ENCODE measurements at places on chromosomes 2 and 18.

- DNase-seq = no peak
Measured at GRCh38 chr18:64982414-64983055, 768.3 kb upstream of the CDH7 start.

DNA sequence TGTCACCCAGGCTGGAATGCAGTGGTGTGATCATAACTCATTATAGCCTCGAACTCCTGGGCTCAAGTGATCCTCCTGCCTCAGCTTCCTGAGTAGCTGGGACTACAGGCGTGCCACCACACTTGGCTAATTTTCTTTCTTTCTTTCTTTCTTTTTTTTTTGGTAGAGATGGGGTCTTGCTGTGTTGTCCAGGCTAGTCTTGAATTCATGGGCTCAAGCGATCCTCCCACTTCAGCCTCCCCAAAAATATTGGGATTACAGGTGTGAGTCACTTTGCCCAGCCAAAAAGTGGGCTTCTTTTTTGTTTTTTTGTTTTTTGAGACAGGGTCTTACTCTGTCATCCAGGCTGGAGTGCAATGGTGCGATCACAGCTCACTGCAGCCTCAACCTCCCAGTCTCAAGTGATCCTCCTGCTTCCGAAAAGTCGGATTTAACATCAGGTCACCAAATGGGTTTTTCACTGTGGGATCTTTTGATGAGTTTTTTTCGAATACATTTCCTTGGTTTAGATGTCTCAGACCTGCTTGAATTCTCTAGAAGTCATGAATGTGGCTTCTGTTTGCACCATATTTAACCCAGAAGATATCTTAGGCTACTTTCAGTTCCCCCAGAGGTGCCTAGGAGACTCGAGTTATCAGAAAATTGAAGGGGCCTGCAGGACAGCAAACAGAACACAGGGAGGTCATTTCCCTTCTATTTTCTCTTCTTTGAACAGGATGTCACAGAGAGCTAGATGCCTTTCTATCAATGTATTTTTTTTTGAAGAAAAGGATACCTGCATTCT lies 8.9 kb downstream of the RAB31 start:
- no peak for DNase-seq

DNA sequence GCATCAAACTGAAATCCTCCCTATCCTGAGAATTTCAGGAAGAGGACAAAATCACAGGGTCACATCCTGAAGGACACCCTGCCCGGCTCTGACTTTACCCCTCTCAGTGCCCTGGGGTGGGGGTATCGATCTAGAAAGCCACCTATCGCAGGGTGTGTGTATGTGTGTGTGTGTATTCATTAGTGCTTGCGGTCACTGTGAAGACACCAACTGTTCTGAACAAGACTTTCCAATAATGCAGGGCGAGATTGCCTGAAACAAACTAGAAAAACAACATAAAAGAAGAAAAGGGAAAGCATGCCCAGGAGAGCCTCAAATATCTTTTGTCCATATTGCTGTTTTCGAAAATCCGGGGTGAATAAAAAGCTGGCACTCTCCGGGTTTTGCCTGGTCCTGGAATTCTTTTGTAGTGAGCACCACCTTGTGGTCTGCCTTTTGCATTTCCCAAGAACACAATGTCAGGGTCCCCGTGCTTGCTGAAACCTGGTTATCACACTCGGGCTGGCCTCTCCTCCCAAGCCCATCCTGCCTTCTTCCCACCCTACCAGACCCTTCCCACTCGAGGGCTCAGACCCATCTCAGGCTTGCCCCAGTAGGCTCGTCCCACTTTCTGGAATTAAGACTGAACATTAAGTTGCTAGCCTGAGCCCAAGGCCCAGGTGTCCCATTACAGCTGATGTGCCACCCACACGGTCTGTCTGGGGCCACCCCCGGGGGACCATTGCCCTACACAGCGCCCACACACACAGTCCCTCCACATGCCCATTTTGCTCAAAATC lies 25.0 kb upstream of the COPS8 start:
- DNase-seq = no peak

DNA sequence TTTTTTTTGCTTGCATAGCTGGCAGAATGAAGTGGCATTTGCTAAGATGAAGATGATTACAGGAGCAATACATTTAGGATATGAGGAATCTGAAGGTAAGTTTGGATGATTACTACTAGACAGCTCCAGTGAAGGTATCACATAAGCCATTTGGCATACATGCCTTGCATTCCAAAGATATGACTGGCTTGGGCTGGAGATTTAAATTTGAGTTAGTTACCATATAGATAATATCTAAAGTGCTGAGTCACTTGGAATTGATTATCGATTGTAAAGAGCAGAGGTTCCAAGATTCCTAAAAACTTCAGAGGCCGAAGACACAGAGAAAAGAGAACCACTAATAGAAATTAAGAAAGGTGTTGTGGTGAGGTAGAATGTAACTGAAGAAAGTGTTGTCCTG lies 1026.4 kb downstream of the DSC3 start:
- DNase-seq = no peak

DNA sequence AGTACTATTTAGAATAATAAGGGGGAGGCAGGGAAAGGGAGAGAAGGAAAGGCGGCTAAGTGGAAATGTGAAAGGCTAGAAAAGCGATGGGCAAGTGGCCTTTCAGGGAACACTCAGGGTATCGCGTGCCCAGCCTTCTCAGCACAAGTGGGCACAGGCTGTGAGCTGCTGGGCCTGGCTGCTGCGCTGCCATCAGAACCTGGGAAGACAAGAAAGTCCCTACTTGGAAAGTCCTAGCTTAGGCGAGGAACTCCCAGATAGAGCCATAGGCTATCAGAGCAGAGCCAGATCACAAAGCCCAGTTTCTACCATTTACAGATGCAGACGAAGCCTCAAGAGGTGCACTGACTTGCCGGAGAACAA lies 9.8 kb upstream of the FZD7 start:
- no peak for DNase-seq

DNA sequence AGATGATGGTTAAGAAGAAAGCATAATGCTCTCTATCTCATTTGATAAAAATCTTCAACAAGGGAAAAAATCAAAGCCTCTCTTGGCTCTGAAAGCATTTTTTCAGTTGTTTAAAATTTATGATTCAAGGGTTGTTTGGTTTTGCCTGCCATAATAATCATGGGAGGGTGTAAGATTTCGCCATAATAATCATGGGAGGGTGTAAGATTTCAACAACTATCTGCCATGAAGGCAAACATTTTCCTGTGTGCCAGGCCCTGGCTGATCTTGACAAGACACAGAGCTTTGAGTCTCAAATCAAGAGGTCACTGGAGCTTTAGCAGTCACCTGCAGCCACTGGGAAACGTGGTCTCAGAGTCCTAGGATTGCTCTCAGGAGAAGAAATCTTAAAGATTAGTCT lies 175.1 kb upstream of the PIEZO2 start:
- DNase-seq = no peak

DNA sequence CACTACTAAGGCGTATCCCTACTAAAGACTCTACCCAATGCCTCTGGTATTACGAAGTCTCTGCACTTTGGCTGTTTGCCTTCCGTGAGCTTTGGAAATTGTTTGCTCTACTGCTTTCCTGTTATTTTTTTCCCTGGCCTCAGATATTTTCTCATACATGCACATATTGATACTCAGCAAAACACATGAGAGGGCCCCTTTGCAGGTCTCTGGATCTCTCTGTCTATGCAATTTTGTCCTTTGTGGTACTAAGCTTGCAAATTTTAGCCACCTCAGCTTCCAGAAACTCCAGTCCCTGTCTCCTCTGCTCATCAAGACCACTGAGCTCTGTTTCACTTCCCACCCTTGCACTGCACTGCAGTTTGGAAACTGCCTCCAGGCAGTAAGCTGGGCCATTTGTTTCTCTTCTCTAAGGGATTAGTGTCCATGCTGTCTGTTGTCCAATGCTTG lies 46.6 kb downstream of the TAF1B start:
- DNase-seq = no peak

- no peak for DNase-seq
Measured at GRCh38 chr18:68504441-68505177, 210.3 kb downstream of the TMX3 start.

DNA sequence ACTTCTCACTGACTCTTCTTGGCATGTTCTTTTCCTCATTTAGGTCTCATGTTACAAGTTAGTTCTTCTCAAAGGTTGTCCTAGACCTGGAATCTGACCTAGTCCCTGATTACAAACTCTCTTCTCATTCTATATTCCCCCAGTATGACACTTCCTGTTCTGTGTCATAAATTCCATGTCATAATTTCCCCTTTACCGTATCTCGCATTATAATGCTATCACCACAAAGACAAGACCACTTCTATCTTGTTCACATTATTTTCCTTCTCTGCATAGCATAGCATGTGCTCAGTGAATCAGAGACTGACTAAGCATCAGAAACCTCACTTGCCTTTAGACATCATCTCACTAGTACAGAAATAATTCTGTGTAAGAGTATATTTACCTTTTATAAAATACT lies 63.6 kb upstream of the CAVIN2 start:
- DNase-seq = no peak
